ENCODE measurements at places on chromosomes 7 and 10. TPM values are rescaled to one million over a fixed set of nuclear protein-coding genes. Genes with fewer than 3 reads are reported as not detected.

Gene TMEM225B
- total RNA-seq, result 1.5 TPM

Gene FBXL13
- total RNA-seq, result 3.8 TPM

- H3K4me1 ChIP-seq, result no peaks in the 10 kb centered on the region
- DNase-seq, result no peak
- H3K27ac ChIP-seq, result no peak overlapping the region
- H3K36me3 ChIP-seq, result no peaks in the 10 kb centered on the region
These were observed 808.1 kb downstream of the XPNPEP1 start for GRCh38 chr10:109115179-109115578.

DNA sequence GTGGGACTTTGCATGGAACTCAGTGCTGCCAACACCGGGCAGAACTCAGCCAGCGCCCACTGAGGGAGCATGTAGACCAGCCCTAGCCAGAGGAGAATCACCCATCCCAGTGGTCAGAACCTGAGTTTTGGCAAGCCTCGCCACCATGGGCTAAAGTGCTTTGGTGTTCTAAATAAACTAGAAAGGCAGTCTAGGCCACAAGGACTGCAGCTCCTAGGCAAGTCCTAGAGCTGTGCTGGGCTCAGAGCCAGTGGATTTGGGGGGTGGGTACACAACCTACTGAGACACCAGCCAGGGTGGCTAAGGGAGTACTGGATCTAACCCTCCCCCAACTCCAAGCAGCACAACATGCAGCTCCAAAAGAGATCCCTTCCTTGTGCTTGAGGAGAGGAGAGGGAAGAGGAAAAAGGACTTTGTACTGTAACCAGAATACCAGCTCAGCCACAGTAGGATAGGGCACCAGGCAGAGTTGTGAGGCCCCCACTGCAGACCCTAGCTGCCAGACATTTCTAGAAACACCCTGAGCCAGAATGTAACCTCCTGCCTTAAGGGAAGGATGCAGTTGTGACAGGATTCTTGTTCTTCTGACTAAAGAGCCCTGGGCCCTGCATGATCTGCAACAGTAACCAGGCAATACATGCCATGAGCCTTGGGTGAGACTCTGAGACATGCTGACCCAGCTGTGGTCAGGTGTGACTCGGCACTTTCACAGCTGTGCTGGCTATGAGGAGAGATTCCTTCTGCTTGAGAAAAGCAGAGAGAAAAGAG is 24.4 kb downstream of the GSDME start:
- no peaks in the 10 kb centered on the region for H3K27me3 ChIP-seq
- DNase-seq, result no peak
- no peaks in the 10 kb centered on the region for H3K36me3 ChIP-seq

- H3K27ac ChIP-seq, result no peak overlapping the region
- H3K4me3 ChIP-seq, result no peak overlapping the region
- H3K27me3 ChIP-seq, result no peaks in the 10 kb centered on the region
- DNase-seq, result no peak
- H3K36me3 ChIP-seq, result no peaks in the 10 kb centered on the region
- H3K4me1 ChIP-seq, result peaks cover 10% of the 10 kb centered on the region
These were observed 2.4 kb downstream of the ASL start for GRCh38 chr7:66078067-66078466.

DNA sequence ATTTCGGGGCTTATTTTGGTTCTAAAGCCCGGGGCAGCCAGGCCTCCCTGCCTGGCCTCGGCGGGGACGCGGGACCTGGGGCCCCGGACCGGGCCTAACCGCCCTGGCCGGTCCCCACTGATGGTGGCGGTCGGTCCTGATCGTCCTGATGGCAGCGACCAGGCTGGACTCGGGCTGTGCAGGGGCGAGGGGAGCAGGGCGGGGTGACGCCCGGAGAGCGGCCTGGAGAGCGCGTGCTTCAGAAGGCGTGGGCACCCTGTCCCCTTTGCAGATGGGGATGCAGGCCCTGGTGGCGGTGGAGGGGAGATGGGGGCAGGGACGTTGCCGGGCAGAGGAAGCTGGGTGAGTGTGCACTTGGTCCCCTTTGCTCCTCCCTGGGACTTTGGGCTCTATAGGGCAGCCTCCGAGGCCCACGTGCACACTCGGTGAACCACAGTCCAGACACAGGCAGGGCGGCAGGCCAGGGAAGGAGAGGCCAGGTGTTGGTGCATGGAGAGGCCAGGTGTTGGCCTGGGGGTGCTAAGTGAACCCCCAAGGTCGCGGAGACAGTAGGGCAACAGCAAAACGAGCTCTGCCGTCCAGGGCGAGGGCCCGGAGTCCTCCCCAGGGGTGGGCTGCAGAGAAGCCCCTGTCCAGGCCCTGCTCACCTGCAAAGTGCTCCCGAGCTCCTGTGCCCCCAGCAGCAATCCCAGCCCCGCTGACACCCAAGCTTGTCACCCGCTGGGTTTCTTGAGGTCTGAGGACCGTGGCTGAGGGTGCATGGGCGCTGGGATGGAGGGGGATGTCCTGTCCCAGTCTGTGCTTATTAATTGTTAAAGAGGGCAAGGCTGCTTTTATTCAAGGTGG is 42.4 kb upstream of the FAM20C start:
- no peaks in the 10 kb centered on the region for H3K36me3 ChIP-seq
- H3K4me3 ChIP-seq, result peak overlapping the region; percentile 66
- DNase-seq, result no peak
- H3K4me1 ChIP-seq, result peaks cover 10% of the 10 kb centered on the region

DNA sequence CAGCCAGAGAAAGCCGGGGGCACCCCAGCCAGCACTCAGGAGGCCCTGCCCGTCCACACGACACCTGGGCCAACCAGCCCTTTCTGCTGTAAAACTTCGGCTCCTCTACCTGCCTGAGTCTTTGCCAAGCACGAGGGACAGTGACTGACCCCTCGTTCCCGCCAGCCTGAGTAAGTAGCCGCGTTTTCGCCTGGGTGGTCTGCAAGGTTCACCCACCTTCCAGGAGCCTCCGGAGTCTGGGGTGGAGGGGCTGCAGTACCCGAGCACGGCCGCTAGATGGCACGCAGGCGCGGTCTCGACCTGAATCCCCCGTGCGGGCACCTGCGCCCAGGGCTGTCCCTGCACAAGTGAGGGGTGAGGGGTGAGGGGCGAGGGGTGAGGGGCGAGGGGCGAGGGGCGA is 192.7 kb downstream of the PTPRN2 start:
- no peaks in the 10 kb centered on the region for H3K4me1 ChIP-seq
- DNase-seq, result no peak
- H3K36me3 ChIP-seq, result no peaks in the 10 kb centered on the region

Gene SUN3
- 1.1 TPM for total RNA-seq

GRCh38 chr10:14815681-14816080 is 22.2 kb downstream of the CDNF start:
- H3K36me3 ChIP-seq, result no peaks in the 10 kb centered on the region
- H3K4me3 ChIP-seq, result no peak overlapping the region
- no peak overlapping the region for H3K27ac ChIP-seq
- no peak for DNase-seq
- no peaks in the 10 kb centered on the region for H3K27me3 ChIP-seq

- H3K36me3 ChIP-seq, result no peaks in the 10 kb centered on the region
- H3K27ac ChIP-seq, result no peak overlapping the region
- no peaks in the 10 kb centered on the region for H3K27me3 ChIP-seq
- H3K4me3 ChIP-seq, result no peak overlapping the region
- H3K4me1 ChIP-seq, result no peaks in the 10 kb centered on the region
These were observed 48.1 kb downstream of the GNAI1 start for GRCh38 chr7:80182630-80183276.

DNA sequence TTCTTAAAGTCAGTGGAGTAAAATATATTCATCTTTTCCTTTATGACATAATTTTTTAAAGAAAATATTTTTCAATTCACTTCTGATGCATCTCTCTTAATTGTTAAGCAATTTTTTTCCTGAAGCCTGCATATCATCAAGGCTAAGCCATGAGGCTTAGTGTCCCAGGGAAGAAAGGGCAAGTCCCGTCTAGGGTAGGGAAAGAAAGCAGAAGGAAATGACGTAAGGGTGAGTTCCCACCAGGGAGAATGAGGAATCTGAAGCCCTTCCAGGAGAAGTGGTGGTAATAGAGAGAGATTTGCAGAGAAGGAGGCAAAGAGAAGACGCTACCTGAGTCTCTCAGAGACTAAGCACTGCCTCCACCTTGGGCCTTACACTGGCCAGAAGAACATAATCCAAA is 96.8 kb upstream of the NFE2L3 start:
- no peak overlapping the region for H3K4me3 ChIP-seq
- no peak for DNase-seq
- H3K36me3 ChIP-seq, result no peaks in the 10 kb centered on the region
- no peak overlapping the region for H3K27ac ChIP-seq

GRCh38 chr10:132916421-132916841 is 25.9 kb downstream of the CFAP46 start:
- no peaks in the 10 kb centered on the region for H3K27me3 ChIP-seq
- no peak for DNase-seq
- no peak overlapping the region for H3K27ac ChIP-seq
- no peaks in the 10 kb centered on the region for H3K36me3 ChIP-seq

DNA sequence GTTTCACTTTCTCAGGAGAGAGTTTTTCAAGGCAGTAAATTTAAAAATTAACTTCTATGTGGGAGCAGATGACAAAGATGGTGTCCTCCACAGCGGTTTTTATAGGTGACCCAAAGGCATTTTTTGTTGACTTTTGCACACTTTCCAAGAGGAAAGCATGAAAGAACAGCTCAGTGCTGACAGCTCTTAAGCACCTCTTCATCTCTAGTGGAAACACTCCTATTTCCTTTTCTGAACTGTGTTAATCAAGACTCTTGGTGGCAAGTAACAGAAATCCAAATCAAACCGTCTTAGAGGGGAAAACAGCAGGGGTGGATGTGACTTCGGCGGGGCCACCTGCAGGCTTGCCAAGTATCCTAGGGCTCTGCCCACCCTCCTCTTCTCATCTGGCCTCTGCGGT is 71.8 kb upstream of the GATA3 start:
- H3K4me1 ChIP-seq, result no peaks in the 10 kb centered on the region
- no peak for DNase-seq
- H3K4me3 ChIP-seq, result no peak overlapping the region
- no peaks in the 10 kb centered on the region for H3K27me3 ChIP-seq

DNA sequence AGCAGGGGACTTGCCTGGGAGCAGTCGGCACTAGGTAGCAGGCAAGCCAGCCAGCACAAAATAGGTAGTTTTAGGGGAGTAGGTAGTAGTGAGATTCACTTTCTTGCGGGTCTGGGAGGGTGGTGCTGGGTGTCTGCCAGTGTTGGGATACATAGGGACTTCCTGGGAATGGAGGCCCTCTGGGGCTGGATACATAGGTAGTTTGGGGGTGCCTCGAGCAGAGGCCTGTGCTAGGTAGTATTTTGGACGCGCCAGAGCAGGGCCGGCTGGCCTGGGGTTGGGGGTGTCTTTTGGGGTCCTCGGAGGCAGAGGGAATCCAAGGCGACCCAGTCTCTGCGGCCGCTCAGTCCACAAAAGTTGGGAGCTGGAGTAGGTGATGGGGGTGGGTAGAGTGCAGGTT is 2.0 kb upstream of the HOXA3 start:
- H3K4me1 ChIP-seq, result peaks cover 26% of the 10 kb centered on the region
- no peak overlapping the region for H3K27ac ChIP-seq
- no peaks in the 10 kb centered on the region for H3K36me3 ChIP-seq

Gene FAM25C
- total RNA-seq, result 0.57 TPM

DNA sequence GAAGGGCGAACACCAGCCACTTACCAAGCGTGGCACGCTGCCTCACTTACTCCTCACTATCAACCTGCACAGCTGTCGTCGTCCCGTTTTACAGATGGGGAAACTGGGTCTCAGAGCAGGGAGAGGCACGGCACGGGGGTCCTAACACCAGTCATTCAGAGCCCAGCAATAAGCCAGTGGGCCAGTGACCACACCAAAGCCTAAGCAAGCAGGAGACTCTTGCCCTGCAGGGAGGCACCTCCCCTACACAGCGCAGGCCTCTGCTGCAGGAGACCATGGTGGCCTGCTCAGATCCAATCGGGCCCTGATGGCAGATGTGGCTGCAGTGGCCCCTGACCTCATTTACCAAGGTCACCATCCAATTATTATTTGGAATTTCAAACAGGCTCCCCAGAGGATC is 4.8 kb downstream of the SLIT1 start:
- no peak for DNase-seq
- no peaks in the 10 kb centered on the region for H3K36me3 ChIP-seq
- no peak overlapping the region for H3K4me3 ChIP-seq

DNA sequence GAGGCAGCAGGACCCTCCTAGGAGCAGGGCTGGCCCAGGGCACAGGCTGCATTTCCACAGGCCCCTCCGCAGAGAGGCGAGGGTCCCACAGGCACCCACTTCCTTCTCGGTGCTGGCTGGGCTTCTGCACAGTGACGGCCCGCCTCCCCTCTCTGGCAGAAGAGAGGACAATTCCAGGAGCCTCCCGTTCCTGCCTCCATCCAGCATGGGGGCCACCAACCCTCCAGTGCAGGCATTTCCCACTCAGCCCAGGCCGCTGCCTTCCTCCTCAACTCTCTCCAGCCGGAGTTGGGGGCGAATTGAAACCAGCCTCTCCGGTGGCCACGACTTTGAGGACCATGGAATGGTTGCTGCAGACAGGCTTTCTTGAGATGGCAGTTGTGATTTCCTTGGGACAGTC is 125.0 kb upstream of the PPP2R2D start:
- no peaks in the 10 kb centered on the region for H3K27me3 ChIP-seq
- H3K36me3 ChIP-seq, result no peaks in the 10 kb centered on the region
- no peak for DNase-seq
- H3K27ac ChIP-seq, result no peak overlapping the region
- H3K4me1 ChIP-seq, result no peaks in the 10 kb centered on the region
- no peak overlapping the region for H3K4me3 ChIP-seq

Gene GBX1
- not detected for total RNA-seq

Gene ACBD7
- 11.9 TPM for total RNA-seq

Gene XRCC2
- total RNA-seq, result 6.3 TPM

GRCh38 chr10:114472877-114473253 is 68.6 kb upstream of the AFAP1L2 start:
- DNase-seq, result no peak
- no peak overlapping the region for H3K27ac ChIP-seq

Gene RASA4B
- total RNA-seq, result 7.2 TPM

DNA sequence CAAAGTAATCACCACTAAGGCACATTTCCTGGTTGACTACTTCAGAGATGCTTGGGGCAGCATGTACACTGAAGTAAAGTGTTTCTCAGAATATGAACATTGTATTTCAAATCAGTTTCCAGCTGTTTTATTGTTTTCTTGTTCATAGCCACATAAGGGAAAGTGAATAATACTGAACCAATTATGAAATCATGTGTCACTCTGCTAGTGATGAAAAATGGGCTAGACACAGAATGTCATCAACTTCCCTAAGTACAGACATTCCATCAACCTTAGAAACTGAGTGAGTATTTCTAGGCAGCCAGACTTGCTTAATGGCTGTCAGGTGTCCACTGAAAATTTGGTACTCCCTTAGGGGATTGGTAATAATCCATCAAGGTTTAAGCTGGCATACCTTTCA is 603.5 kb downstream of the ARL4A start:
- H3K27me3 ChIP-seq, result no peaks in the 10 kb centered on the region
- DNase-seq, result no peak
- H3K27ac ChIP-seq, result no peak overlapping the region
- no peaks in the 10 kb centered on the region for H3K36me3 ChIP-seq
- H3K4me3 ChIP-seq, result no peak overlapping the region
- no peaks in the 10 kb centered on the region for H3K4me1 ChIP-seq

GRCh38 chr7:16905300-16906044 is 23.7 kb upstream of the AGR3 start:
- no peak overlapping the region for H3K27ac ChIP-seq
- no peaks in the 10 kb centered on the region for H3K36me3 ChIP-seq
- H3K4me1 ChIP-seq, result no peaks in the 10 kb centered on the region
- H3K27me3 ChIP-seq, result no peaks in the 10 kb centered on the region
